ENCODE measurements at places on chromosomes 5 and 9.

GRCh38 chr5:149617760-149618306 lies 36.5 kb downstream of the ARHGEF37 start:
- no peak for DNase-seq

DNA sequence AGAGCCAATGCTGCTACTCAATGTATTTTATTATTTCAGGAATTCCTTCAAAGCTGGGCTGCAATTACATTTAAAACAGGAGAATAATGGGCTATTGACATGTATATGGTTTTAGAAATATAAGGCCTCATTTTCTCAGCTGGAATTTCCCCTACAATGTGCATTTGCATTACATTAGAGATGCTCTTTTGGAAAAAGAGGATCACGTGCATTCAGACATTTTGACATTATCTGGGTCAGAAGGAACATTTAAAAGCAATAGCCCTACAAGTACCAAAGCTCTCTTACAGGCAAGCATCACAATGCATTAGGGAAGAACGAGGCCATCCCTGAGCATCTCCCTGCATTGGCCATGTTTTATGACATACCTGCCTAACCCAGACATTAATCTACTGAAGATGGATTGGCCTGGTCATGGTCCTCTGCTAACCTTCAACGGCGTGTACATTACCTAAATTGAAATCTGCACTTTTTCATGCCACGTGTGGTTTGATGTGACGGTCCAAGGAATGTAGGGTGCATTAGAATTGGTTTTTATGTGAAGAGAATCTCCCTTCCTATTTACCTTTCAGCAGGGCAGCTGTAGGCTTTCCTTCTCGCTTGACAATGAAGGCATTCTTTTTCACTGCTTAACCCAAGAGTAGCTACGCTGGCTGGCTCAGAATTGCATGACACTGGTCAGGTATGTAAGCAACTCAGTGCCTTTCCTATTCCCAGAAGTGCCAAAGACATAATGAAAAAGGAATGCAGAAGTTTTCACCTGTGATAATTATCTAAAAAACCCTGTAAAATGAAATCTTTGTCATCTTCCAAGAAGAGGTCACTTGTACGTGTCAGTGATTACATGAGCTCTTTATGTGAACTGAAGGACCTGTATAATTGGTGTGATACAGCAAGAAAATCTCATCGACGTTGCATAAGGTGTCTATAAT lies 212.3 kb upstream of the MPDZ start:
- no peak for DNase-seq

DNA sequence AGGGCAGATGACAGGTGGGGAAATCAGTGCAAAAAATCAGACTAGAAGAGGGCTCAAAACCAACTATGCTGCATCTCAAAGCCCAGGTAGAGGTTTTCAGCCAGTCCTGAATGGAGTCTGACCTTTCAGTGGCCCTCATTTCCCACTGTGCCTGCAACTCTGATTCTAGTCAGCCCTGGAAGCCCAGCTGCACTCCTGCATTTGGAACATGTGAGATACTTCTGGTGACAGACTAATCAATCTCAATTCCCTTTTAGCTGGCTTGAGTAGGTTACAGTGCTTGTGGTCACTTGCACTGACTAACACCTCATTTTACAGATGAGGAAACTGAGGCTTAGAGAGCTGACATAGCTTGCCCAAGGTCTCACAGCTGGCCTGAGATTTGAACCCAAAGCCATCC lies 7.9 kb upstream of the ACSL6 start:
- DNase-seq = no peak

GRCh38 chr9:100150214-100150613 lies 51.2 kb downstream of the INVS start:
- no peak for DNase-seq

- DNase-seq = peak; percentile 46
Measured at GRCh38 chr5:8864053-8864452, 681.8 kb downstream of the SEMA5A start.

GRCh38 chr5:130032807-130033206 lies 128.5 kb downstream of the CHSY3 start:
- DNase-seq = no peak

DNA sequence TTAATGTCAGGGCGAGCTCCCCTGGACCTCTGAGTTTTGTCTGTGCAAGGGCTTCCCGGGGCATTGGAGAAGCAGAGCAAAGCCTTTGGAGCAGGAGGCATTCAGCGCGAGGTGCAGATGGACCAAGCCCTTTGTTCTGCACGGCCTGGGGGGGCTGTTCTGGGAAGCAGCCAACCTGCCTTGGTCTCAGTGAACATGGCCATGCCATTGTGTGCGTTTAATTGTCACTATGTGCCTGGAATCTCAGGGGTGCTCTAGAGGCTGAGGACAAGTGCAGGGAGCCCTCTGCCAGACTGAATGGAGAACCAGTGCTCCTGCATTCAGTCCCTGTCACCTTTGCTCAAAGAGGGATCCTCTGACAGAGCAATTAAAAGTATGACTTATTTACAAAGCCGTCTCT lies 329.4 kb downstream of the IRX1 start:
- no peak for DNase-seq

DNA sequence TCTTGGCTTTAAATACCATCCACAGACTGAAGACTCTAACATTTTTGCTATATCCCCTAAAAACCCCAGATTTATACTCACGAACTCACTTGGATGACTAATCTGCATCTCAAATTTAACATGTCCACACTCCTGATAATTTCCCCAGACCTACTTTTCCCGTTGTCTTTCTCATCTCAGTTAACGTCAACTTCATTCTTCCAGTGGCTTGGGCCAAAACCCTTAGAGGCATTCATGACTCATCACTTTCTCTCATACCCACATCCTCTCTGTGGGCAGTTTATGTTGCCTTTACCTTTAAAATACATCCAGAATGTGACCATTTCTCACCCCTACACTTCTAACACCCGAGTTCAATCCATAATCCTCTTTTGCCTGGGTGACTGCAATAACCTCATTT lies 96.7 kb downstream of the EDIL3 start:
- no peak for DNase-seq

- DNase-seq = no peak
Measured at GRCh38 chr9:89342213-89342612, 23.9 kb downstream of the SECISBP2 start.

DNA sequence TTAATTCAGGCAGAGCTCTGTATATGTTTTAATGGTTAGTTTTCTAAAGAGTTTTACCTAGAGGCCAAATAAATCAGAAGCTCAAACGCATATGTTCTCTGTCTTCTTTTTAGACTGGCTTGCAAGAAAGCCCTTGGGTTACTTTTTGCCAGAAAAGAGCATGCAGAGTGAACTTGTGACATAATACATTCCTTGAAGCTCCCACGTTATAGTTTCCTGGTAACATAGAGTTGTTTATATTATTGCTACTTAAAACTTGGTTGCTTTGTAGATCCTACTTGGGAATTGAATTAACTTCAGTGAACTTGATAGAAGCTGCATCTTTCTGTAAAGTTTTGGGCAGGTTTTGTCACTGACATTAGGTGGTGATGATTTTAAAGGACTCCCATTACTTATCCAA lies 102.9 kb downstream of the C9orf152 start:
- no peak for DNase-seq

DNA sequence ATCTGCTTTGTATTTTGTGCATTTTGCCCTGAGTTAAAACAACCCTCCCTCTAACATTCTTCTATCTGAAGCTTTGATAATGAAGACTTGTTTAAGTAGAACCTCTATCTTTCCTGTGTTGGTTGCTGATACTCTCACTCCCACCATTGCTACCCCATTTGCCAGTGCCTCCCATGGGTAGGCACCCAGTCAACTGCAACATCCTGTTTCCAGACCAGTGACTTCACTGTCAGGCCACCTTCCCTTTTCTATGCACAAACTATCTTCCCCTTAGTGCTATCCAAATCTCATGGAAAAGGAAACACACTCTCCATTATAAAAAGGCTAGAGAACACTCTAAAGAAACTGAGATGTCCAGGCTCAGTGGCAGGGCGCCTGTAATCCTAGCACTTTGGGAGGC lies 5.6 kb upstream of the IARS1 start:
- no peak for DNase-seq

- no peak for DNase-seq
Measured at GRCh38 chr9:100578610-100579009, 731 bp downstream of the CAVIN4 start.

DNA sequence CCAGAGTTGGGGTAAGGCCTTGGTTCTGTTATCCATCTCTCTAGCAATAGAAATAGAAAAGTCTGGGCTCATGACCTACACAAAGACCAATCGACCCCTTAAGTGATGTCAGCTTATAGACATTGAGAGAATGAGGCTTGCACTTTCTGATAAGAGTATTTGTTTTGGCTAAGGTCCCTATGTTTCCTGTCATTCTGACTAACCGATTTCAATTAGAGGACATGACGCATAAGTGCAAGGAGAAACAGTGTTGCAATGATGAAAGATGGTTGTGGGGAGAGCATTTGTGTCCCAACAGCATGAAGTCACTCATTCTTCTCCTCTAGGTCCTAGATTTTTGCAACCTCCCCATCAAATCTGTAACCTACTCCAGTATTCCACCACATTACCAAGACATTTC lies 255.1 kb downstream of the MAT2B start:
- DNase-seq = peak; percentile 8

GRCh38 chr9:74357577-74357976 lies 139.6 kb upstream of the RORB start:
- DNase-seq = no peak

GRCh38 chr5:168184103-168184502 lies 107.3 kb upstream of the WWC1 start:
- DNase-seq = no peak

DNA sequence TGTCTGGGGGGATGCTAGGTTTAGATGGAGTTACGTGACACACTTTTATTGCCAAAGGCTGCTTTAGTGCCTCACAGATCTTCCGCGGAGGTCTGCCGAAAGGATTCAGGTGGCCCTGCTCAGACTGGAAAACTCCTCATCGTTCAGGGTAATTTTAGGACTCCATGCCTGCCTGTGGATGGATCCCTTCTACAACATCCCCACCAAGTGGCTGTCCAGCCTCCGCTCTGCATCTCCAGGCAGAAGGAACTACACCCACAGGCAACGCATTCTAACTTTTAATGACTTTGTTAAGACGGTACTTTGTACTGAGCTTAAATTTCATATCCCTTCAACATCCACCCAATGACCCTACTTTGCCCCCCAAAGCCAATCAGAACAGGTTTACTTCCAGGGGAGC lies 29.4 kb downstream of the ATPSCKMT start:
- DNase-seq = no peak

- no peak for DNase-seq
Measured at GRCh38 chr9:130207241-130207992, 35.2 kb downstream of the NCS1 start.

DNA sequence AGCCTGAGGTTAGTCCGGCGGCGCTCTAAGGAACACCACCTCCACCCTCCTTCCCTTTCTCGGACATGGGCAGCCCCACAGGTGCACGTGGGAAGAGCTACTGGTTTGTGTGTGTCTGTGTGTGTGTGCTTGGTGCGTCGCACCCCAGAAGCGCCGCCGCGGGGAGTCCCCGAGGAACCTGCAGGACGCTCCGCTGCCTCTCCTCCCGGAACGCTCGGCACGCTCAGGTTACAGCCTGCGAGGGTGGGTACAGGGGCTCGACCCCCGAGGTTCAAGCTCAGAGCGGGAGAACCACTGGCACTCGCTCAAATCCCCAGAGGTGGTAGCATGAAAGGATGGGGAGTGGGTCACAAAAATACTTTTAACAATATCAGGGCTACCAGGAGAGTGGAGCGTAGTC lies 2.0 kb downstream of the ASTN2 start:
- no peak for DNase-seq

DNA sequence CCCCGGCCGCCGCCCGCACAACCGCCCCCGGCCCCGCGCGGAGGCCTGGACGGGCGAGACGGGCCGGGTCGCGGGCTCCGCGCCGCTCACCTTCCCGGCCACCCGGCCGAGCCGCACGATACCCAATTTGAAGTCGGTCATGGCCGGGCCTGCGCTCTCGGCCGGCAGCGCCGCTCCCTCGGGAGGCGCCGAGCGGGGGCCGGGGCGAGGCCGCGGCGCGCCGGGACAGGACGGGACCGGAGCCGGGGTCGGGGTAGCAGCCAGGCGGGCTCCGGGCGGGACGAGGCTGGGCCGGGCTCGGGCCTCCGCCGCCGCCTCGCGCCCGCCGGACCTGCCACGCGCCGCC lies 216 bp downstream of the ZMYND19 start:
- no peak for DNase-seq

DNA sequence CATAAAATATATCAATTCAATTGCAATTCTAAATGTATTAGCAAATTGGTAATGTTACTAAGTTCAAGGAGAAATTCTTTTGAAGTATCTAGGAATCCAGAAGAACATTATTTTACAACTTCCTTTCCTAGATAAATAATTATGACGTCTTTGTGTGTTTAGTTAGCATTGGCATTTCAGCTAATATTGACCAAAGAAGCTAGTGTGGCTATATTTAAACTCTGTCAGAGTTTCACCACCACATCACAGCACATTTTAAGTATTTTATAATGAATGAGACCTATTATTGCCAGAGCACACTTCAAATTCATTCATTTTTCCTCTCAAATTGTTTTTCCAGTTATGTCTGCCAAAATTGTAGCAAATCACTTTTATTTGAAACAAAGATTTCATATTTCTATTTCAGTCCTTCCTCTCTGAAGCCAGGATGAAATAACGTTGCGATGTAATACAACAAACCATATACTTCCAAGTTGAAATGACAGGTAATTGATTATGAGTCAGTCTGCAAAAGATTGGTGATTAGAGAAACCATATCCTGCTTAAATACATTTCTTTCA lies 18.9 kb downstream of the PLK2 start:
- DNase-seq = no peak

GRCh38 chr5:154355129-154355611 lies 90.6 kb upstream of the SAP30L start:
- DNase-seq = no peak

GRCh38 chr9:36985769-36986467 lies 48.1 kb downstream of the PAX5 start:
- no peak for DNase-seq

DNA sequence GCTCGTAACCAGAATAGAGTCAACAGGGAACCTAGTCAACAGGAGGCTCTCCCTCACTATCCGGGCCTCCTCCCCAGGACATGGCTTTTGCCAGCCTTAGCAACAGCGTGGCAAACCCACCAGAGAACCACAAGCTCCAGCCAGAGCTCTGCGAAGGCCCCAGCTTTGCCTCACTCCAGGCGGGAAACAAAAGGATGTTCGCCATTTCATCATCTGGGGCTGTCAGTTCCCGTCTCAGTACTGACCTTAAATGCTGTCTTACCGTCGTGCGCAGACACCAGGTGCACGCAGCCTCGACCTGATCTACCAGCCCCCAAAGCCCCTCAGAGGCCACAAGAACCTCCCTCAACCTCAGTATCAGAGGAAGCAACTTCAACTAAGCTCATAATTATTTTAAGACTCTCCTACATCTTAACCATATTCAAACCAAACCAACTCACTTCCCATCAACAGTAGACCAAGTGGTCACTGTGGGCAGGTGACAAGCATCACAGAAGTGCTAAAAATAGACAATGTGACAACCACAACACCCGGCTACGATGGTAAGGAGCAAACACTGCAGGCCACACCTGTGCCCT lies 71.4 kb downstream of the SEMA4D start:
- no peak for DNase-seq

DNA sequence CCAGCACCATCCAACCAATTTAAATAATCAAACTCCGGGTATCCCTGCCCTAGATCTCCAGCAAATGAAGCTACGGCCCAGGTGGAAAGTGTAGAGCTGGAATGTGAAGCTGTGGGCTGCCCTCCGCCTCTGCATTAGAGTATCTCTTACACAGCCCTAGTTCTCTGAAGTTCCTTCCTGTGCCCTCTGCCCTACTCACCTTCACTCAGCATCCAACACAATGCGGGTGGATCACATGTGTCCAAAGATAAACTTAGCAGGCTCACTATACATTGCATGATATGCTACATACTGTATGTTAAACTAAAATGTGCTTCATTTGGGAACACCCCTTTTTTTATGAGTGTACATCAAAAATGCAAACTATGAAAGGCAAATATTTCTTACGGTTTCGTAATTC lies 70.0 kb upstream of the RAD23B start:
- DNase-seq = no peak

All from DMS153 (cell line).